ENCODE measurements at places on chromosomes 7 and 10.

GRCh38 chr10:35318551-35318950, 17.8 kb upstream of the CCNY start:
- no peak for DNase-seq

GRCh38 chr7:79286181-79286580, 167.3 kb downstream of the MAGI2 start:
- DNase-seq: no peak

GRCh38 chr7:26295015-26295414, 3.4 kb downstream of the SNX10 start:
- no peak for DNase-seq

GRCh38 chr7:96819111-96819700, 109.6 kb upstream of the SEM1 start:
- no peak for DNase-seq

DNA sequence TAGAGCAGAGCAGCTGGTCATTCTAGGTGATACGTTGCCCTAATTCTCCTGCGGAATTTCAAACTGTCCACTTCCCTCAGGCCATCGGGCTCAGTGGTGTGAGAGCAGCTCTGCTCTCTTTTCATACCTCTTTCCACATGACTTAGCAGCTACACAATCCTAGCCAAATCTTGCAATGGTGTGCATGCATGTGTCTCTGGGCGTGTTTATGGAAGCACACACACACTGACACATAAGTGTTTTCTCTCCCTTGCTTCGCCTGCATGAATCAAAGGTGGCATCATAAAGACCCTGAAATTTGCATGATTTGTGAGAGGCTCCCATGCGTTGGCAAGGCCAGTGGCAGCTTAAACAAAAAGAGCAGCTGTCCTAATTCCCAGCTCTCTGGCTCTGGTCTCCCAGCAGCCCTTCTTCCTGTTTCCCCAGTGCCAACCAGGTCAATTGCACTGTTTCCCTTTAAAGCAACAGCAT, 1189.5 kb downstream of the GATA3 start:
- no peak for DNase-seq

GRCh38 chr7:3721422-3721821, 420.4 kb downstream of the SDK1 start:
- no peak for DNase-seq

DNA sequence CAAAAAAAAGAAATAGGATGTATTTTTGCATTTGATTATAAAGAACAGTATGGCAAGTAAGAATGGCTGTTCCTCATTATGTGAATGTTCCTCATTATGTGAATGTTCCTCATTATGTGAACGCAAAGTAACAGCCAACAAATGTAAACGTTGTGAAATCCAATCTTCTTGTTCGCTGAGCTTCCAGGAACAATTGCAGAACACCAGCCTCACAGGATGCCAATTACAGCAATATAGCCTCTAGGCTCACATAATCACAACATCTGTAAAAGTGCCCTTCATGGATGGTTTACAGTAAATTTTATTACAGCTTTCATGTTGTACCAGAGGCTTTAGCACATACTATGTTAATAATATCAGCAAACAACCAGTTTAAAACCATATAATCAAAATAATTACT, 71.6 kb downstream of the THSD7A start:
- DNase-seq: no peak

- DNase-seq: no peak
Measured at GRCh38 chr7:105985229-105985628, 22.2 kb downstream of the CDHR3 start.

DNA sequence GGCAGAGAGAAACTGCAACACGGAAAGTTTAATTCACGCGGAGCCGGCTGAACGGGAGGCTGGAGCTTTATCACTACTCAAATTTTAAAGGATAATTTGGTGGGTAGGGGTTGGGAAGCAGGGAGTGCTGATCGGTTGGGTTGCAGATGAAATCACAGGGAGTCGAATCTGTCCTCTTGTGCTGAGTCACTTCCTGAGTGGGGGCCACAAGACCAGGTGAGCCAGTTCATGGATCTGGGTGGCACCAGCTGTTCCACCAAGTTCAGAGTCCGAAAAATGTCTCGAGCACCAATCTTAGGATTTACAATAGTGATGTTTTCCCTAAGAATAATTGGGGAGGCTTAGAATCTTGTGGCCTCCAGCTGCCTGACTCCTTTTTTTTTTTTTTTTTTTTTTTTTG, 3.6 kb upstream of the PRAP1 start:
- DNase-seq: no peak

DNA sequence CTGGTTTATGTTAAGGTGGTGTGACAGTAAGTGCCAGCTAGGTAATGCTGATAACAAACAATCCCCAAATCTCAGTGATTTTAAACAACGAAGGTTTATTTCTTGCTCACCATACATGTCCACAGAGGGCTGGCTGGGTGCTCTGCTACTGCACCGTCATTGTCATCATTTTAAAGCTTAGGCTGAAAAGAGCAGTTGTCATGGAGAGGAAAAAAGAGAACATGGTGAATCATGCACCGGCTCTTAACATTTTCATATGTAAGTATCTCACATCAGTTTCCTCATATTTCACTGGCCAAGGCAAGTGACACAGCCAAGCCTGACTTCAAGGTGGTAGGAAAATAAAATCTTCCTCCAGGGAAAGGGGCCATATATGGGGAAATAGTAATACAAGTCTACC, 746.9 kb downstream of the SORCS3 start:
- no peak for DNase-seq

GRCh38 chr7:70005891-70006260, 407.6 kb downstream of the AUTS2 start:
- DNase-seq: no peak

- no peak for DNase-seq
Measured at GRCh38 chr10:59108296-59108870, 68.1 kb upstream of the PHYHIPL start.

DNA sequence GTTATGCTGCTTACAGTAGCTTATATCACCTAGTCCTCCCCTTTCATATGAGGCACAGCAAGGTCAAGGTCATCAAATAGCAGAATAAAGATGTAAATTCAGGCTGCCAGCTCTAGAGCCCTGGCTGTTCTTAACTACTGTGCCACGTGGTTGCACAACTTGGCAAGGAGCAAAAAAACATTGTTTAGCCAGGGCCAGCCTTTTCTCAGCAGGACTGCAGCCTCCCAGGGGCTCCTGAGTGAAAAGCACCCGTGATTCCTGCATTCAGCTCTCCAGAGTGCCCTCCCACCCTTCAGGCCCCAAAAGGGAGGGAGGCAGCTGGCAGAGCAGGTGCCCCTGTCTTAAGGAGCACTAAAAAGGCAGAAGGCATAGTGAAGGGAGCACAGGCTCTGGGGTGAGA, 31.8 kb upstream of the TM9SF3 start:
- no peak for DNase-seq

DNA sequence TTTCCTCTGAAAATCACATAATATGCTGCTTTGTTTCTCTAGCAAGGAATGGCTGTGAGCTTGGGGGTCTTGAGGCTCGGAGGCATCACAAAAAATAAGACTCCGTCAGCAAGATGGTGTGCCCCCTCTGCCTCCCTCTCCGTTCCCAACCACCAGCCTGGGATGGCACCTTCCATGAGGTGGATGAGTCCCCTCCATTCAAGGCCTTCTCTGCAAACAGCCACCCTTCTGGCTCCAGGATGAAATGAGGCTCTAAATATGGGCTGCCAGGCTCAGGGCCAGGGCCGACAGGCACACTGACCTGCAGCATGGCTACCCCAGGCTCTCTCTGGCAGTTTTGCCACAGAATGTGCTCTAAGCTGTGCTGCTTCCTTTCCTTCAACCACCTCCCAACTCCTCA, 521.5 kb downstream of the PTPRN2 start:
- no peak for DNase-seq

- no peak for DNase-seq
Measured at GRCh38 chr10:86341361-86341811, 25.2 kb downstream of the GRID1 start.

DNA sequence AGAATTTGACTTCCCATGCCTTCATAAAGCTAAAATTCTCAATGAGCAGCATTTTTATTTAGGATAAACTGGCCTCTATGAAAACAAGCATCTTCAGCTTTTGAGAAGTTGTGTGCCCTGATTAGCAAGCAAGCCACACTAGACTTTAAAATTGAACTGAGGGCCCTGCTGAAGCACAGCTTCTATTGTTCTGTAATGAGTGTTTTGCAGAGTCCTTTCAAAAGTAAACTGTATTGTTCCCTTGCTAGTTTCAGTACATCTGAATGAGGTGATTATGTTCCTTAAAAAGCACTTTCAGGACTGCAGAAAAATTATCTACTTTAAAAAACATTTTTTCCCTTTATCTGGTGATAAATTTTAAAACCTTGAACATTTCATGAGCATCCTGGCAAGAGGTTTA, 113.3 kb upstream of the PRPS1L1 start:
- no peak for DNase-seq

DNA sequence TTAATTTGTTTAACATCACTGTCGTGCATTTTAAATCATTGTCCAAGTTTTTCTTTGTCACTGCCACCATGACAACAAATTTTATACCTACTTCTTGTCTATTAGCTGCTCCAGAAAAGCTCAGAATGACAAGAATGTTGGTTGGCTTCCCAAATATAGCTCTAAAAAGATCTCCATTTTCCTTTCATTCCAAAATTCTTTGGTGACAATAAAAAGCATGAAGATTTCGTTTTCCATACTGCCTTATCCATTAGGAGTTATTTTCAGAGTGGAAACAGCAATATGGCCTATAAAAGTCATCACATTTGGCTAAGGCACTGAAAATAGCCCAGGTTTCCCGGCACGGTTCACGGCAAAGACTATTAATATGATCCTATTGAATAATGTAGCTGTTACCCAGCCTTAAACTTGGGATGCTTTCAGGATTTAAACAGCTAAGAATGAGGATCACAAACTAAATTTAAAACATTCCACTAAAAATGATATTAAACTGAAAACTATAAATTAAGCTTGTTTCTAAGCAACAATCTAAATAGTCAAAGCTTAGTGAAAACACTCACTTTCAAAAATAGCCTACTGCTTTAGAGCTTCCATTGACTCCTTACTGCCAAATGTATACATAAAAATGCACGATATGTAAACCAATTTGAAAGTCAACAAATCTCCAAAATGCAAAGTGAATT, 2.7 kb downstream of the CTTNBP2 start:
- DNase-seq: no peak

DNA sequence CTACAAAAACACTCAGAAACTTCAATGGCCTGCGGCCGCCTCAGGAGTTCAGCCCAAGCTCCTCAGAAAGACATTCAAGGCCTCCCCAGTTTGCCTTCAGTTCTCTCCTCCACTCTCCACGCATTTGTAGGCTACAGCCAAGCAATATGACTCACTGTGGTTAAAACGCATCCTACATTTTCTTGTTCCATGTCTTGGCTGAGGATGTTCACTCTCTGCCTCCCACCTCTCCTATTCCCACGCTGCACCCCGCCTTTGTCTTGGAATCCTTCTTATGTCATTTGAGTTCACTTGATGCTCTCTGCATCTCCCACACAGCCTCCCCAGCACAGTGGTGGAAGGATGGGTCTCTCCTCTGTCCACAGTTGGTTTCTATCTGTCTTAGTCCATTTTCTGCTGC, 184.8 kb downstream of the NPSR1 start:
- DNase-seq: no peak

- no peak for DNase-seq
Measured at GRCh38 chr10:53607691-53608090, 835.1 kb upstream of the MBL2 start.

GRCh38 chr10:111435871-111436270, 359.0 kb downstream of the ADRA2A start:
- no peak for DNase-seq

- DNase-seq: no peak
Measured at GRCh38 chr10:127302343-127302742, 106.0 kb upstream of the INSYN2A start.

DNA sequence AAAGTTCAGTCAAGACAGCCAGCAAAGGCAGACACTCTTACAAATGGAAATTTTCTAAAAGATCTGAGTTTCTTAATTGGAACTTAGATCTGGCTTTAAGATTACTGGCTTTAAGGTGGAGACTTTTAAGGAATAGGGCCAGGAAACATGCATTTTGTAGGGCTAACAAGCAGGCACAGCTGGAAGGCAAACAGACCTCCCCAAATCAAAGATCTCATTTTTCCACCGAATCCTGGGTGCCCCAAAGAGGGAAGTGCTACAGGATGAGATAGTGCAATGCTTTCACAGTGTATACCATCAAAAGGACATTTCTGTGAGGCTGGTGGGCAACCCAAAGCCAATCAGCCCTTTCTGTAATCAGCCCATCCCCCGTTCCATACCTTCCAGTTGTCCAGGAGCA, 27.4 kb downstream of the MRPL32 start:
- no peak for DNase-seq

DNA sequence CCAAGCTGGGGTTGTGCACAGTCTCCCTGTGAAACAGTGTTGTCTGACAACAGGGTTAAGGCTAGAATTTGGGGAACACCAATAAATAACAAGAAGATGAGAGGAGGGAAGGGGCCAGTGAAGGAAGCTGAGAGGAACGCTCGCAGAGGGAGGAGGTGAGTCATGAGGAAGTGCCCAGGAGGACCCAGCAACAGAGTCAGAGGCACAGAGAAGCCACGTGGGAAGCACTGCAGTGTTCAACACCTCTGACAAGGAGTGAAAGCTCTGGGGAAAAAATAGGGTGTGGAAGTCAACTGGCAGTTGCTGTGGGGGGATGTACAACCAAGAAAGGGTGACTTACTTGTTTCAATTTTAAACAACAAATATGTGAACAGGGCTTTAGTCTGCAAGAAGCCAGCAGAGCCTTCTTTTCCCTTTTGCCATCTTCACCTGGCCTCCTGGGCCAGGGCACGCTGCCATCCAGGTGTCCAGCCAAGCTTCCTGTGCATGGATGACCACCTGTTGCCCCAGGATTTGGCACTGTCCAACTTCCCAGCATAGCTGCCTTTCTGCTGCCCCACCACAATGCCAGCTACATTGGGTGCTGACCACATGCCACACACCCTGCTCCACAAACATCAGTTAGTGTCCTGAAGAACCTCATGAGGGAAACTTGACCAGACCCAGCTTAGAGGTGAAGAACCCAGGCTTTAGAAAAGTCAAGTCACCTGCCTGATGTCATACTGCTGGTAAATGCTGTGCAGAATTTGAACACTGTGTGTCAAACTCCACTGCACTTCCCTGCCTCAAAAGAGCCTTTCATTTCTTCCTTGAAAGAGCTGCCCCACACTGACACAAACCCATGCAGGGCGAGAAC, 69.6 kb downstream of the ATXN7L1 start:
- peak; percentile 45 for DNase-seq

GRCh38 chr7:39735903-39736302, 112.5 kb downstream of the RALA start:
- DNase-seq: no peak

DNA sequence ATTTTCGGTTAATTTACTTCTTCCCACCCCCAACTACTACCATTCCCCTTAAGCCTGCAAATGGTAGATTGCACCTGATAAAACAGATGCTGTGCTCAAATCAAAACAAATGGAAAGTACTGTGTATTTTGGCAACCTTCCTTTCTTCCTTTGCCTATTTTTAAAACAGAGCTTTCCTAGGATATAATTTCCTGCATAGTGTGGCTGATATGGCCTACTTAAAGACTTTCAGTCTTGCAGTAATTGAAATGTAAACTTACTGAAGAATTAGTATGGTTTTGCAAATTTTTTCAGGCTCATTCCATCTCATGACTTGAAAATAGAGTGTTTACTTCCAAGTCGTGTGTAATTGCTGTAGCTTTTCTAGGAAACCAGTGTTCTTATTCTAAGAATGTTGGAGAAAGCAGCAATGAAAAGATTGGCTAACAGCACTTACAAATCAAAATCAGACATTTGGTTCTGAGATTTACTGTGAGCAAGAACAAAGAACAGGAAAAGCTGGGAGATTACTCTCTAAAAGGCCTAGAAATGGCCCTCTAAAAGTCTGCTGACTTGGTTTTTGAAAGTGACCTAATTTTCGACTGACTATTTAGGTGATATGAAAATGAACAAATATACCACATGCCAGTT, 52.0 kb downstream of the REEP3 start:
- no peak for DNase-seq

- DNase-seq: no peak
Measured at GRCh38 chr10:30630571-30630970, 1.0 kb upstream of the LYZL2 start.

Data from kidney epithelial cell (primary cell).